ENCODE measurements at places on chromosomes 4 and X. TPM values are rescaled to one million over a fixed set of nuclear protein-coding genes. Genes with fewer than 3 reads are reported as not detected.

N4BP2 gene
- 2.4 TPM for total RNA-seq

STPG2 gene
- not detected for total RNA-seq

FGF5 gene
- total RNA-seq: 0.32 TPM

CLTRN gene
- total RNA-seq: 0.97 TPM

FRG2 gene
- not detected for total RNA-seq

HCFC1 gene
- total RNA-seq: 25.8 TPM

PF4V1 gene
- not detected for total RNA-seq

SPATA4 gene
- 0.22 TPM for total RNA-seq

RIBC1 gene
- total RNA-seq: 1.3 TPM

HOPX gene
- not detected for total RNA-seq

PRR32 gene
- not detected for total RNA-seq

CCDC158 gene
- not detected for total RNA-seq

GIMD1 gene
- total RNA-seq: not detected

MAGEB1 gene
- total RNA-seq: not detected

HPSE gene
- 1.3 TPM for total RNA-seq

UGT2B11 gene
- total RNA-seq: not detected

FABP2 gene
- not detected for total RNA-seq

TEX13D gene
- not detected for total RNA-seq

SCML2 gene
- 6.8 TPM for total RNA-seq

ANK2 gene
- total RNA-seq: 1.8 TPM

ETDA gene
- total RNA-seq: not detected

TMSB15A gene
- 0.85 TPM for total RNA-seq

ACSL4 gene
- 13.5 TPM for total RNA-seq

COX7B2 gene
- total RNA-seq: not detected

PFKFB1 gene
- total RNA-seq: 0.11 TPM

CITED1 gene
- 1.2 TPM for total RNA-seq

SEPSECS gene
- total RNA-seq: 2.7 TPM

MAGEA2B gene
- total RNA-seq: not detected

GLRA3 gene
- total RNA-seq: not detected

CA5B gene
- total RNA-seq: 2.1 TPM

FHIP1A gene
- total RNA-seq: 0.18 TPM

OTUD6A gene
- total RNA-seq: not detected

CTAG2 gene
- not detected for total RNA-seq

GAGE12E gene
- total RNA-seq: not detected

SMIM10 gene
- not detected for total RNA-seq

PHOX2B gene
- not detected for total RNA-seq

ADH1B gene
- not detected for total RNA-seq

RAB39B gene
- 0.69 TPM for total RNA-seq

PNPLA4 gene
- total RNA-seq: 9.9 TPM

SMIM43 gene
- total RNA-seq: 0.27 TPM

HPGD gene
- 63.8 TPM for total RNA-seq

PNMA5 gene
- not detected for total RNA-seq

RIPPLY1 gene
- not detected for total RNA-seq
